ENCODE measurements at places on chromosomes 6 and 20.

GRCh38 chr6:114008331-114008730, 37.4 kb upstream of the HDAC2 start:
- no peak for DNase-seq

GRCh38 chr20:38829296-38829875, 23.9 kb downstream of the PPP1R16B start:
- no peak for DNase-seq

DNA sequence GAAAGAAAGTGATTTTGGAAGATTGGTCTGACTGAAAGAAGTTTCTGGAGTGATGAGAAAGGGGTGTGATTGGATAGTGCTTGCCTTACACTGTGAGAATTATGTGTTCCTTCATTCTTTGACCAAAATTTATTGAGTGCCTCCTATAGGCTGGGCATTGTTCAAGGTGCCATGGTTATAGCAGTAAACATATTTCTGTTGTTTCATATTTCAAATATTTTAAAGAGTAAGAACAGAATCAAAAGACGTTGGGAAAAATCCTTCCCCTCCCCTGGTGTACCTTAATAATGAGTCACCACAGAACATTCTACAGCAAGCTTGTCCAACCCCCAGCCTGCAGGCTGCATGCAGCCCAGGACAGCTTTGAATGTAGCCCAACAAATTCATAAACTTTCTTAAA, 78.6 kb downstream of the GCLC start:
- DNase-seq: no peak

DNA sequence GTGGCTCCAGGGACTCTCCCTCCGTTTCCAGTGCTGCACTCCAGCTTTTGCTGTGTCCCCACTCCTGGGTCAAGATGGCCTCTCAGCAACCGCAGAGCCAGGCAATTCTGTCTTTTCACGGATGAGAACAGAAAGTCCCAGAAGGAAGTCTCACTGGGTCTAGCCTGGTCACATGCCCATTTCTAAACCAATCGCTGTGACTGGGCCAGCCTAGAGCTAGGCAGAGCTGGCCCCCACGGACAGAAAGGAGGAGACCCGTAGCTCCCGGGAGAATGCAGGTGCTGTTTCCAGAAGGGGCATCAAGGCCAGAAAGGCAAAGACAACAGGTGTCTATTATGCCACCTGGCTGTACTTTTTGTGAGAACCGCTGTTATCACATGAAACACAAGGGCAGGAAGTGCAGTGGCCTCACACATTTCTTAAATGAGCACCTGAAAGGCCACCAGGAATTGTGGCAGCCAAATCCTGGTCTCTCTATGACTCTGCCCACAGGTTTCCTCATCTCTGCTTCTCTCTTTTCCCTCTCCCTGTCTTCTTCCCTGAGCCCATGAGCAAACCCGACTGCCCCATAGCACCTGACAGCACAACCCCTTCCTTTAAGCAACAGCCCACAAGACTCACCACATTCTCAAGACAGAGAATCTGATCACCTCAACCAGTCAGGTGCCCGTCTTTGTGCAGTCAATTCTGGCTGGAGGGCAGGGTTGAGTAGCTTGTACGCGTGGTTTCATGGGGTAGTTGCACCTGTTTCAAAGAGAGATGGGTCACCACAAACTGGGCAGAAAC, 37.1 kb upstream of the B4GALT5 start:
- DNase-seq: peak; percentile 5

- no peak for DNase-seq
Measured at GRCh38 chr6:132598473-132598872, 8.9 kb upstream of the TAAR5 start.

DNA sequence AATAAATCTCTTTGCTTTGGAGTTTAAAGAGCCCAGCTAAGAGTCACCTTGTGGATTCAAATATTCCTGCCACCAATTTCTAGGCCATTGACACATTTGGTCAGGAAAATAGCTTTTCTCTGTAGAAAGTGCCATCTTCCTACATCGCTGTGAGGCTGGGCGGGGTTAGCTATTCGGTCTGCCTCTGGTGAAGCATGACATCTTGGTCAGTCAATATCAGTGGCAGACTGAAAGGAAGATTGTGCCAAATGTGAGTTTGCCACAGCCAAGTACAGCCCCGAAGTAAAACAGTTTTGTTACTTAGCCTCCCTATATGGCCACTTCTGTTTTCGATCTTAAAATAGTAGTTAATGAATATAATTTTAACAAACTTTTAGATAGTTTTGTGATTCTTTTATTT, 65.5 kb upstream of the FABP7 start:
- no peak for DNase-seq

DNA sequence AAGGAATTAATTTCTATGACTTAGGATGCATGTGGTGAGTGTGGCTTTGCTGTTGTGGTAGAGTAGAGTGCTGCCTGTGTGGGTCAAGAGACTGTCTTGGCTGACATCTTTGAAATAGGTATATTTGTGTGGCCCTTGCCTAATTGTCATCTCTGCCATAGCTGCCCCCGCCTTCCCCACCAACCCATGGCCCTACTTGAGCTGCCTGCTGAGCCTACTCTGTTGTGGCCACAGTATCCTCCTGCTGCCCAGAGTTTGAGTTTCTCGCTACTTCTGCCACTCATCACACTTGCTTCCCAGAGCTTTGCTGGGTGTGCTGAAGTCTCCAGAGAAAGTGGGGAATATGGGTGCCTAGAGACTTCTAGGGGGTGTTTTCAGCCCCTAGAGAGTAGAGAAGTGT, 8.0 kb downstream of the PLCG1 start:
- no peak for DNase-seq

GRCh38 chr20:1297486-1297885, 31.4 kb downstream of the SNPH start:
- DNase-seq: no peak

DNA sequence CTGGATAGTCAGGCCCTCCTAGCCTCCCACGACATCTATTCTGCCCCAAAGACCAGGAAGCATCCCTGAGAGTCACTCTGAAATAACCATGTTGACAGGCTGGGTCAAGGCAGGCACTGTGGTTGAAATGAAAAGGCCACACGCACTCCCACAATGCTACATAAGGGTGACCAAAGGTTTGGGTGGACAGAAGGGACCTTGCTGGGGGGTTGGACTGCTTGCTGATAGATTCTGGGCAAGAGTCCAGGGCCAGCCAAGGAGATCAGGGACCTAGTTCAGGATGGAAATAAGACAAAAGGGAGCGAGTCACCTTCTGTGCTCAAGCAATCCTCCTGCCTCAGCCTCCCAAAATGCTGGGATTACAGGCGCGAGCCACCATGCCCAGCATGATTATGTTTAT, 32.5 kb upstream of the DSN1 start:
- no peak for DNase-seq

GRCh38 chr6:26243752-26244151, 121.2 kb upstream of the BTN3A2 start:
- DNase-seq: no peak

DNA sequence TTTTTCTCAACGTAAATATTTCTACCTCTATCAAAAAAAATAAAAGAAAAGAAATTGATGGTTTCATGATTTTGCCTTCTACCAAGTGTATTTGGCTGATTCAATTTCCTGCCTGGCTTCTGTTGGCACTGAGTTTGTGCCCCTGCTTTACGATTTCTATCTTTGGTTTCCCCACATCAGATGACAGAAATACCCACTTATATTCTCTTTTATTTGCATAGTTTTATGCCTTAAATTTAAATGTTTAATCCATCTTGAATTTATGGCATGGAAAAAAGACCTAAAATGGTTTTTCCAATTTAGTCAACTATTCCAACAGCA, 34.3 kb downstream of the RNF24 start:
- no peak for DNase-seq

- DNase-seq: no peak
Measured at GRCh38 chr20:23009636-23010035, 25.5 kb upstream of the SSTR4 start.

- no peak for DNase-seq
Measured at GRCh38 chr6:90631046-90631445, 44.2 kb upstream of the MAP3K7 start.

GRCh38 chr6:116631379-116631990, 15.2 kb downstream of the RSPH4A start:
- no peak for DNase-seq

- no peak for DNase-seq
Measured at GRCh38 chr6:116564311-116564710, 7.0 kb upstream of the RWDD1 start.

- no peak for DNase-seq
Measured at GRCh38 chr6:54031169-54031568, 80.1 kb upstream of the MLIP start.

GRCh38 chr6:125647391-125647790, 102.0 kb upstream of the HEY2 start:
- DNase-seq: no peak

GRCh38 chr20:20199361-20200160, 147.2 kb downstream of the CFAP61 start:
- no peak for DNase-seq

GRCh38 chr6:168221497-168222079, 98.0 kb downstream of the DACT2 start:
- no peak for DNase-seq

DNA sequence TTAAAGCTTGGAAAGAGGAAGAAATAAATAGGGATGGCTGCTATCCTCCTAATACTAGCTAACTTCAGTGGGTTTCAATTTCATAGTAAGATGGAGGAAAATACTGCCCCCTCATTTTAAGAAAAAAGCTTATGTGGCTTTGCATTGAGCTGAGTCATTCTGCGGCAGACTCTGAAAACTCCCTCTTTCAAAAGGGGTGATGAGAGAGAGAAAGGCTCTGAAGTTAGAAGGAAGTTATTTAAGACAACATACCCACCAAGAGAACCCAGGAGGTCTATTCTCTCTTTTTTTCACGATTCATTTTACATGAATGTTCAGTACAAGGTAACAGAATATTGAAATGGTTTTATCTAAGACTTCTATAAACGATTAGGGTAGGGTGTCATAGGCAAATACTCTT, 4.5 kb downstream of the PRDM13 start:
- no peak for DNase-seq

GRCh38 chr6:26311012-26311384, 54.0 kb upstream of the BTN3A2 start:
- DNase-seq: peak; percentile 78

DNA sequence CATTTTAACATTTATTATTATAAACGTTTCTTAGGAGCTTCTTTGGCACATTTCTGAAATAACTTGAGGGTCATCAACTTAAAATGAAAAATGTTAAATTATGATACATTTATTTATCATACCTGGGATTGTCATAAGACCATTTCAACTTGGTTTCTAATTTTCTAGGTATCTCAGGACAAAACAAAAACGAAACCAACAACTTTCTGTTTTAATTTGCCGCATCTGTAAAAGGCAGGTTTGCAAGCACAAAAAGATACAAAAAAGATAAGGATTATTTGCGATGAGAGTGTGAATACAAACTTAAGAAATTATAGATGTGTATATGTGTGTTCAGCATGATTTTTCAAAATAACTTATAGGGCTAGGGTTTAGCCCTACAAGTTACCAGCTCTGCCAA, 395.0 kb upstream of the RUNX2 start:
- no peak for DNase-seq

GRCh38 chr6:129432738-129433137, 277.2 kb downstream of the ARHGAP18 start:
- no peak for DNase-seq

- DNase-seq: no peak
Measured at GRCh38 chr6:16583144-16583762, 178.0 kb downstream of the ATXN1 start.

- DNase-seq: no peak
Measured at GRCh38 chr6:25125736-25126135, 153.4 kb upstream of the CARMIL1 start.

- no peak for DNase-seq
Measured at GRCh38 chr6:5164092-5164491, 79.0 kb downstream of the PPP1R3G start.

DNA sequence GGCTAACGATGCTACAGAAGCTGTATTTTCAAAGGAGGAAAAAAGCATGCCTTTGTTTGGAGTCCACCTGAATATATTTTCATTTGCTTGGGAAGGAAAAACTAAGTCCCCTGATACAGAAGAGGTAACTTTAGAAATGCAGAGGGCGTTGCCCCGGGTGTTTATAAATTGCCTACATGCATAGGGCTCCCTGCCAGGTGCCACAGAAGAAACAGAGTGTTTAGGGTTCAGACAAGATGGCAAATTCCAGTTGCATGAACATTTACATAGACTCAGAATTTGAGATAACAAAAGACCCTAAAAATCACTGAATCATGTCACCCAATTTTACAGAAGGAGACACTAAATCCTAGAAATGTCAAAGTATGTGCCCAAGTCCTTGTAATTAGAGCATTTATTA, 19.9 kb downstream of the RIN2 start:
- DNase-seq: no peak

DNA sequence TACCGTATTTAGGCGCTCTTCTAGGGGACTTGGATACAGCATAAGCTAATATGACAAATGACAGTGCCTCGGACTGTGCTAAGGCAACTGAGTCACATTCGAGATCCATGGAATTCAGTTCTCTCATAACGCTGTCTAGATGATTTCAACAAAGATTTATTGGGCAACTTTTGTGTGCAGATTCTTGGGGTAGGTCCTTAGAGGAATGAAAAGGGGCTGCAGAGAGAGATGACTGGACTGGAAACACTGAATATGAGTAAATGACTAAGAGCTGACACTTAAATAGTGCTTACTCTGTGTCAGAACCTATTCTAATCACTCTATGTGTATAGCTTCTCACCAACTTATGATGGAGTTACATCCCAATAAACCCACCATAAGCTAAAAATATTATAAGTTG, 36.4 kb upstream of the MARCKS start:
- no peak for DNase-seq

DNA sequence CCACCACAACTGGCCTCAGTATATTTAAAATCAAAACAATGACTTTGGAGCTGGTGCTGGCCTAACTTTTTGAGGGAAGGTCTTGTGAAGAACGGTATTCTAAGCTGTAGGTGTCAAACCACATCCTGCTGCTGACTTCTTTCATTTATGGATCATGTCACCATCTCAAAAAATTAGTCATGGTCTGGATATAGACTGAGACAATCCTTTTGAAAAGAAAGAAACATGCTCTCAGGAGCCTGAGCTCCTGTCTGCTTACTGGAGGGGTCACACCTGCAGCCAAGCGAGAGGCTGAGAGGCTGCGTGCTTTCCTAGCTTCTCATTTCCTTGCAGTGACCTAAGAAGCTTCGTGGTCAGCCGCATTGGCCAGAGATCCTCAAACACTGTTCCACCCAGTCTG, 55.2 kb downstream of the TIAM2 start:
- peak; percentile 59 for DNase-seq

DNA sequence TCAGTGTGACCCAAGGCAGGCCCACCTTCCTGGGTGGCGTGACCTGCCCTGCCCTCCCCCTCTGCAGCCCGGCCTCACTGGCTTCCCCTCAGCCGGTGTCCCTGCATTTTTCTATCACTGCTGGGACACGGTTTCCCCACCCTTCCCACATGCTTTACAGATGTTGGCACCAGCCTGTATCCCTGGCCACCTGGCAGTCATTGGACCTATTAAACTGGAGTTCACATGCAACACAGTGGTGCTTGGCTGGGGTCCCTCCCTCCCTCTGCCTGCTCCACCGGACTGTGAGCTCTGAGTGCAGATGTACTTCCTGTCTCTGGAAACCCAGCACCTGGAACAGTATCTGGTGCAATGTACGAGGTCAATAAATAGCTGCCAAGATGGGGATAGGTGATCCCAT, 25.5 kb upstream of the STX16 start:
- DNase-seq: no peak
